Fibroblast of upper back skin (primary cell): ENCODE measurements at places on chromosomes 7 and 10.

GRCh38 chr7:94907811-94908322 lies 473 bp downstream of the PPP1R9A start:
- no peak for DNase-seq

DNA sequence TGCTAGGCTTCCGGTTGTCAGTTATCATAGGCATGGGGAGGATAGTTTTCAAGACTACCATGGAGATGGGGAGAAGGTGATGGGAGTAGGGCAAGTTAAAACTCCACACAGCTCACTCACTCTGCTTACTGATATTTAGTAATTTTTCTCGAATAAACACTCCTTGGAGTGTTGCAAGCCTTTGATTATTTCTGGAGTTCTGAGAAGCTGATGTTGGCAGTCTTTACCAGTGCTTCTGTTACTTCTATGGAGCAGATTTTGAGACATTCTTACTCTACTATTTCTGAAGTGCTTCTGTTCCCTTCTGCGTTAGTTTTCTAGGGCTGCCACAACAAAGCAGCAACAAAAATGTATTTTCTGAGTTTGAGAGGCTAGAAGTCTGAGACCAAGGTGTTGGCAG lies 104.4 kb downstream of the CH25H start:
- DNase-seq, result no peak

- DNase-seq, result no peak
Observed at GRCh38 chr7:118473271-118473670, 248.8 kb downstream of the ANKRD7 start.

GRCh38 chr7:44376429-44377133 lies 51.2 kb upstream of the CAMK2B start:
- no peak for DNase-seq

DNA sequence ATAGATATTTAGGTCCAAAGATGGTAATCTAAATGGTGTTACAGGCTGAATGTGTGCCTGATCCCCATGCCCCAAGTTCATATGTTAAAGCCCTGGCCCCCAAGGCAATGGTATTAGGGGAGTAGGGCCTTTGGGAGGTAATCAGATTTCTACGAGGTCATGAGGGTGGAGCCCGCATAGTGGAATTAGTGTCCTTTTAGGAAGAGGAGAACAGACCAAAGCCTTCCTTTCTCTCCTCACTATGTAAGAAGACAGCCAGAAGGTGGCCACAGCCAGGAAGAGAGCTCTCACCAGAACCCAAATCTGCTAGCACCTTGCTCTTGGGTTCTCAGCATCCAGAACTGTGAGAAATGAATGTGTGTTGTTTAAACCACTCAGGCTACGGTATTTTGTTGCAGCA lies 15.2 kb downstream of the ERVW-1 start:
- DNase-seq, result no peak
